A549 treated with DMSO at 1 μM for 4 hours (cell line): ENCODE measurements at places on chromosomes 6 and 20. TPM values are rescaled to one million over a fixed set of nuclear protein-coding genes. Genes with fewer than 3 reads are reported as not detected.

Gene TRIM15
- 0.04 TPM in 1 of 5 replicates, not detected in the others for total RNA-seq

Gene CPXM1
- not detected in 5 replicates for total RNA-seq

Gene SLC22A7
- not detected in 5 replicates for total RNA-seq

Gene CEP85L
- 1.5 to 2.9 TPM (median 2.5 TPM) in 5 replicates for total RNA-seq

Gene SH3BGRL2
- total RNA-seq = 0.25 to 0.39 TPM (median 0.29 TPM) in 5 replicates

Gene PLCB1
- total RNA-seq = 0.47 to 1.0 TPM (median 0.54 TPM) in 5 replicates

Gene IRF4
- total RNA-seq = 0.09 to 0.32 TPM (median 0.12 TPM) in 5 replicates

Gene HRH3
- total RNA-seq = not detected in 5 replicates

Gene MATN4
- total RNA-seq = 0.09 to 0.14 TPM (median 0.13 TPM) in 4 of 5 replicates, not detected in the other

Gene PNLDC1
- total RNA-seq = 0.12 to 0.17 TPM in 2 of 5 replicates, not detected in the others

Gene FAM162B
- total RNA-seq = 0.08 TPM in 1 of 5 replicates, not detected in the others

Gene TCF15
- not detected in 5 replicates for total RNA-seq

Gene COL9A3
- 0.30 to 0.65 TPM (median 0.36 TPM) in 5 replicates for total RNA-seq

Gene POM121L2
- total RNA-seq = 0.02 to 0.05 TPM in 2 of 5 replicates, not detected in the others

Gene BPIFB2
- total RNA-seq = not detected in 5 replicates

Gene MLIP
- not detected in 5 replicates for total RNA-seq

Gene RNF217
- 4.9 to 8.0 TPM (median 6.9 TPM) in 5 replicates for total RNA-seq

Gene CALHM4
- total RNA-seq = not detected in 5 replicates

Gene TMEM244
- total RNA-seq = not detected in 5 replicates

Gene ANKEF1
- 6.9 to 10.0 TPM (median 8.7 TPM) in 5 replicates for total RNA-seq

Gene ARMC2
- 1.5 to 3.8 TPM (median 2.1 TPM) in 5 replicates for total RNA-seq

Gene ZC3H12D
- total RNA-seq = 0.06 to 0.19 TPM (median 0.11 TPM) in 5 replicates

Gene SNAP25
- total RNA-seq = 16.7 to 22.0 TPM (median 18.6 TPM) in 5 replicates

Gene PTK6
- total RNA-seq = 2.1 to 3.1 TPM (median 2.5 TPM) in 5 replicates

Gene FUT9
- total RNA-seq = not detected in 5 replicates

Gene TFAP2A
- total RNA-seq = 15.9 to 20.0 TPM (median 18.4 TPM) in 5 replicates

Gene HLA-DOB
- total RNA-seq = 0.07 to 0.30 TPM (median 0.16 TPM) in 4 of 5 replicates, not detected in the other
